ENCODE measurements at places on chromosomes 3 and 15.

- DNase-seq = no peak
Measured at GRCh38 chr15:58779554-58779953, 8.5 kb downstream of the MINDY2 start.

DNA sequence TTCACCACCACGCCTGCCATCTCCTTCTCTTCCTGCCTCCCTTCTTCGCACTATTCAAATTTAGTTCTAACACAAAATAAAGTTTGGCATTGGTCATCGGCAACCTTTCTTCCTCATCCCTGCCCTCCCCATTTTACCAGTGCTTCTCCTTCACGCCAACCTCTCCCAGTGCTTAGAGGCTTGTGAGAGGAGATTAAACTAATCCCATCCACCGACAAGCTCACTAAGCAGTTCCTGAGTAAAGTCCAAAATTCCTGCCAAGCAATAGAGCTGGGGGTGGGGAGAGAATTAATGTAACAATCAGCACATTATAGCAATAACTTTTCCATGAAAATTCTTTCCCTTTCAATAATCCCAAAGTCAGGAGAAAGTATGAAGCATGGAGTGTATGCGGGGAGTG is 157.4 kb upstream of the GMNC start:
- no peak for DNase-seq

DNA sequence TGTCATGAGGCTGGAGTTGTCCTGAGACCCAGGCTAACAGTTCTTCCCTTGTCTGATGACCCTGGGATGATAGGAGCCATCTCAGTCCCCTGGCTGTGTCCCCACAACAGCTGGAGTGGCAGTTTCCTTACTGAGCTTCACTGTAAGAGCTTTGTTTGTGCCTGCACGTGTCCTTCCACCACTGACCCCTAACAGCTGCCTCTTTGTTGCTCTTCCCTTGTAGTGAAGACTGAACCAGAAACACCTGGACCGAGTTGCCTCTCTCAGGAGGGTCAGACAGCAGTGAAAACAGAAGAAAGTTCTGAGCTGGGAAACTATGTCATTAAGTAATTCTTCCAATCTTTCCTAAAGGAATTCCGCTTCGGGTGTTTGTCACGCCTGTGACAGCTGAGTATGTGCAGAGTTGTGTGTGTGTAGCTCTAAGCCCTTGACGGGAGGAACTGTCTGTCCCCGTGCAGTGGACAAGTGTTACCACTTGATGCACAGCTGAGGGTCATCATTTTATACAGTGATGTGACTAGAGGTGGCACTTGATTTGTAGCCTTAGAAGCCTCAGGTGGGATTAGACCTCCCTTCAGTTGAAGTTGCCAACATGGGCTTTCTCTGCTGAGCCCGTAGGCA is 25.0 kb downstream of the MAP6D1 start:
- no peak for DNase-seq

- no peak for DNase-seq
Measured at GRCh38 chr3:134464064-134464688, 21.6 kb downstream of the ANAPC13 start.

GRCh38 chr15:61742591-61742990 is 317.7 kb downstream of the VPS13C start:
- no peak for DNase-seq

DNA sequence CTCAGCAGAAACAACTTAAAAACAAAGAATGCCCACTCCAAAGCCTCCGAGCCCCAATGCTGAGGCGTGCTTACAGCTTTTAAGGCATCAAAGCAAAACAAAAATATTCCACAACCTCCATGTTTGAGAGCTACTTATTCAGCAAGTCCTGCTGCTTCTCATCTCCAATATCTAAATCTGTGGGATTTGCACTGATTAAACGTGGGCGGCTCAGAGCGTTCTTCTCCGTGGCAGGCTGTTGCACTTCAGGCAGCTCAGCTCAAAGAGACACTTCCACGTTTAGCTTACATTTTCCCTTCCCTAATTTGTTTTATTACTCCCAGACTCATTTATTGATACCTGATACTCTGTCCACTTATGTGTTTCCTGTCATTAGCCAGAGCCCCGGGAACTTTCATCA is 282.6 kb upstream of the MCTP2 start:
- no peak for DNase-seq

DNA sequence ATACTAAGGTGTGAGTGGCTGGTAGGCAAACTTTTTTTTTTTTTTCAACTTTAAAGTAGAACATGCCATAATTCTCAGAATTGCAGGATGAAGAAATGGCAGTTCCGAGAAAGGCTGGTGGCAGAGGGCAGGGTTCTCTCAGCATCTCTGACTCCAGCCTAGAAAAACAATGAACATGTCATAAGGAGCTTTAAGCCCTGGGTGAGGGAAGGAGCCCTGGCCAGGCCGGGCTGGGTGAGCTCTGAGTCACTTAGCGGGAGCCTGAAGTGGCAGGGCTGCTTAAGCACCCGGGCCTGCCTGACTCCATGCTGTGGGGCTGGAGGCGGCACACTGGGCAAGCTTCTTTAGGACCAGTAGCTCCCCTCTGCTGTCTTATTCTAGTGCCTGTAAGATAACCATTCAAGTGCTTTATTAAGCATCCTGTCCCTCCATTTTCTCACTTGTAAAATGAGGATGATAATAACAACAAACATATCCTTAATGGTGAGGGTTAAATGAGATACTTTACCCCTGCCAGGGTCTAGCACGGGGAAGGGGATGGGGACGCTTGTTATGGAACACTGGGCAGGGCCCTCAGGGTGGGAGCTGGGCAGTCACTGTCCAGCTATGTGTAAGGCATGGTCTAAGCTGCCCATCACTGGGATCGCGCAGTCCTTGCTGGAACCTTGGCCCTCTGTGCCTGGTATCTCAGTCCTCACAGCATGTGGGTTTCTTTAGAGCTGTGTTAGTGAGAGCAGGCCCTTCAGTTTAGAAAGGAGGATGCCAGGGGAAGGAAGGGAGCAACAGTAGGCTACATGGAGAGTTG is 18.4 kb downstream of the SMAD6 start:
- DNase-seq = no peak

GRCh38 chr3:183266454-183266853 is 13.4 kb downstream of the B3GNT5 start:
- no peak for DNase-seq

GRCh38 chr3:9168241-9168741 is 81.2 kb downstream of the SRGAP3 start:
- DNase-seq = peak; percentile 70

GRCh38 chr15:94893091-94893490 is 661.7 kb downstream of the MCTP2 start:
- DNase-seq = no peak

GRCh38 chr3:23404246-23404645 is 201.1 kb downstream of the UBE2E2 start:
- no peak for DNase-seq

DNA sequence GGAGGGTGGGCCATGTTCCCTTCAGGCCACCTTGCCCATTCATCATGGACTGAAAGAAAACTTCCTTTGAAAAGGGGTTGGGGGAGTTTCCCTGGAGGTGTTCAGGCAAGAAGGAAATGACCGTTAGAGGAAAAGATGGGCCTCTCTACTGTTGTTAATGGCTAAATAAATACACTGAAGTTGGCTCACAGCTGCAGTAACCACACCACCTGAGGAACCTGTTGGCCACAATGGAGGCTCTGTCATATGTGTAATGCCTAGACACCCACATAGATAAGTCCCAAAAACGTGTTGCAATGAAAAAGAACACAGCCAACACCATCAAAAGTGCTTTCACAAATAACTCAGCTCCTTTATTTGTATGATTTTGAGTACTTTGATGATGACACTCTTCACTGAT is 38.2 kb upstream of the FAM3D start:
- no peak for DNase-seq

DNA sequence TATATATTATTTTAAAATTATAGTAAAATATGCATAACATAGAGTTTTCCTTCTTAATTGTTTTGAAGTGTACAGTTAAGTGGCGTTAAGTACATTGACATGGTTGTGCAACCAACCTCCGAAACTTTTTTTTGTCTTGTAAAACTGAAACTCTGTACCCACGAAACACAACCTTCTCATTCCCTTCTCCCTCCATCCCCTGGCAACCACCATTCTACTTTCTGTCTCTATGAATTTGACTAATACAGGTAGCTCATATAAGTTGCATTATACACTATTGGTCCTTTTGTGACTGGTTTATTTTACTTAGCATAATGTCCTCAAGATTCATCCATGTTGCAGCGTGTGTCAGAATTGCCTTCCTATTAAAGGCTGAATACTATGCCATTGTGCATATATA is 179.4 kb downstream of the SATB1 start:
- no peak for DNase-seq

DNA sequence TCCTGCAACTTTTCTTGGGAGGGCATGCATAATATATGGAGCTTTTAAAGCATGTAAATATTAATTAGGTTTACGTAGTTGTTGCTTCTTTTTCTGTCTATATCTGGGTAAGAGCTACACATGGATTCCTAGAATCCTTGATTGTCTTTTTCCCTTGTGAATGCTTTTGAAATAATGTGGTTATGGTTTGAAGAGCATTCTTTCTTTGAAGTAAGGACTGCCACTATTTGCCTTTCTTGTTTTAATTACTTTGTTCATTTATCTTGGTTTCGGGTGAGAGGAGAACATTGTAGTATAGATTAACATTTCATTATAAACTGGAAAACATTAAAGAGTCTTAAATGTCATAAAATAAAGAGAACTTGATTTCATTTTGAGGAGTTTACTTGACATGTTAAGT is 674.0 kb downstream of the ZBBX start:
- no peak for DNase-seq

DNA sequence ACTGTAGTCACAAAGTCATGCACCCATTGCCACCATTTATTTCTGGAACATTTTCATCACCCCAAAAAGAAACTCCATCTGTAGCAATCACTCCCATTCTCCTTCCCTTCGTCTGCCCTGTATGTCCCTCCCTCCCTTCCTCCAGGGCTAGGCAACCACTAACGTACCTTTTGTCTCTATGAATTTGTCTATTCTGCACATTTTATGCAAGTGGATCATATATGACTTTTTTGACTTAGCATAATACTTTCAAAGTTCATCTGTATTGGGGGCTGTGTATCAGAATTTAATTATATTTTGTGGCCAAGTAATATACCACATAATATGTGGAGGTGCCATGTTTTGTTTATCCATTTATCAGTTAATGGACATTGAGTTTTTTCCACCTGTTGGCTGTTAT is 201.6 kb downstream of the FEZF2 start:
- DNase-seq = no peak

GRCh38 chr15:39623529-39623931 is 42.7 kb downstream of the THBS1 start:
- no peak for DNase-seq

- DNase-seq = no peak
Measured at GRCh38 chr3:116618138-116618537, 91.4 kb upstream of the TUSC7 start.

GRCh38 chr3:165233501-165234195 is 37.5 kb upstream of the SLITRK3 start:
- no peak for DNase-seq
